Activated naive CD4-positive, alpha-beta T cell treated with anti-CD3 and anti-CD28 coated beads, Interleukin-2, amount 50 U/mL, for 16 hours (primary cell): ENCODE measurements at places on chromosomes 12 and 14.

DNA sequence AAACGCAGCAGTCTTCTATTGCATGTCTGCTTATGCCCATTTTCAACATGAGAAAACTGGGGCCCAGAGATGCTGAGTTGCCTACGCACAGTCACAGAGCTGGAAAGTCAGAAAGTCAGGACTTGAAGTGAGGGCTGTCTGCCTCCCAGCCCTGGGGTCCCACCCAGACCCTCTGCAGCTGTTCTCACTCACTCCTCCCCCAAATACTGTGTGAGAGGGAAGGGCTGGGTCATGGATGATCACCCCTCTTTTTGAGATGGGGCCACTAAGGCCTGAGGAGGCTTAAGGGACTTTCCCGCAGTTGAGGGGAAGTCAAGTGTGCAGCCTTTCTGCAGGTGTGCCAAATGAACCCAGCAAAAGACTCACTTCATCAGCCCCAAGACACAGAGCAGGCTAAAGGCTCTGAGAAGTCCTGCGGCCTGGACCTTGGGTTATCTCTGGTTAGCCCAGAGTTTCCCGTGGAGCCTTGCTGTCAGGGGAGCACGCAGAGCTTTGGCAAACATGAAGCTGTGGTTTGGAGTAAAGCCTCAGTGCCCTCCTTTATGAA, 18.7 kb downstream of the DTX1 start:
- DNase-seq, result no peak

DNA sequence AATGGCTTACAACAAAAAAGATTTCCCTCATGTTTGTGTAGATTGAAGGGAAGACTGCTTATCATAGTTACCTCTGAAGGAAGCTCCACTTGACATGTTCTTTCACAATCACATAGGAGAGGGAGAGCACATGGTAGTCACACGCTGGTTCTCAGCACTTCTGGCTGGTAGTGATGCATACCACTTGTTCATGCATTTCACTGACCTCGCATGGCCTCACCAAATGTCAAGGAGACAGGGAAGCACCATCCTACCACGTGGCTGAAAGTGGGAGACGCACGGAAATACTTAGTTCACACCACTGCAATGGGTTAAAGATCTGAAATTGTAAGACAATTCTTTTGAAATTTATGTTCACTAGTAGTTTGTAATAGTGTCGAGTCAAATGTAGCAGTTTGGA, 74.0 kb downstream of the PDE3A start:
- DNase-seq, result no peak

DNA sequence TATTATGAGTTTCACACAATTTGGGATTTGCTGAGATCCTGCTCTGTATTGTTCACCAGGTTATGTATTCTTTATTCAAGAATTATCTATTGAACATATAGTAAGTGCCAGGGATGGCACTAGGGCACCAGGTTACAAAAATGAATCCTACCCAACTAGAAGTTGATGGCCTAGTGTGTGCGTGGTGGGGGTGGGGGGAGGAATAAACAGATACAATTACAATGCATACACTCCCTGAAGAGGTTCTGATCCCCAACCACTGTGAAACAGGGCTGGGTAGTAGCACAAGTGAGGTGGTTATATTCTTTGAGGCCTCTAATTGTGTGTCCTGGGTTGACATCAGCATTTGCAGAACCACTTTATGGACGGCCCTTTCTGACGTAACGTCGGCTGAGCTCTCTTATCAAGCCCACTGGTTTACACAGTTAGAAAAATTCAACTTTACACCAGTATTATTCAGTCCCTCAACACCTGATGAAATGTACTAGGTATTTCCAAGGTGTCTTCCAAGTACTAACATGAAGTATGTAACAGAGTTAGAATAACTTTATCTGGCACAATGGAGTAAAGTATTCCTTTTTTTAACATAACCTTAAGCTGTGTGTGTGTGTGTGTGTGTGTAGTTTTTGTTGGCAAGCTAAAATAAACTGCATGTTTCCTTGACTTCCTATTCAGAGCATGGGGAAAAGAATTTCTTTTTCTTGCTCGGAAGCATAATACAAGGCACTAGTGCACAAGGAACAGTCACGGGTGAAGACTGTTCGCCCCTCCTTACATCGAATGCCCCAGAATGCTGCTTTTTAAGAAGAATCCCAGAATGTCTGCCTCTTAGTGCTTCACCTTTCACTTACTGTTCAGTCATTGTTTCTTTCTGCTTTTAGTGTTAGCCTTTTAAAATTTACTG, 8.1 kb upstream of the GLRX5 start:
- no peak for DNase-seq

GRCh38 chr12:120700886-120701285, 9.4 kb upstream of the UNC119B start:
- no peak for DNase-seq

DNA sequence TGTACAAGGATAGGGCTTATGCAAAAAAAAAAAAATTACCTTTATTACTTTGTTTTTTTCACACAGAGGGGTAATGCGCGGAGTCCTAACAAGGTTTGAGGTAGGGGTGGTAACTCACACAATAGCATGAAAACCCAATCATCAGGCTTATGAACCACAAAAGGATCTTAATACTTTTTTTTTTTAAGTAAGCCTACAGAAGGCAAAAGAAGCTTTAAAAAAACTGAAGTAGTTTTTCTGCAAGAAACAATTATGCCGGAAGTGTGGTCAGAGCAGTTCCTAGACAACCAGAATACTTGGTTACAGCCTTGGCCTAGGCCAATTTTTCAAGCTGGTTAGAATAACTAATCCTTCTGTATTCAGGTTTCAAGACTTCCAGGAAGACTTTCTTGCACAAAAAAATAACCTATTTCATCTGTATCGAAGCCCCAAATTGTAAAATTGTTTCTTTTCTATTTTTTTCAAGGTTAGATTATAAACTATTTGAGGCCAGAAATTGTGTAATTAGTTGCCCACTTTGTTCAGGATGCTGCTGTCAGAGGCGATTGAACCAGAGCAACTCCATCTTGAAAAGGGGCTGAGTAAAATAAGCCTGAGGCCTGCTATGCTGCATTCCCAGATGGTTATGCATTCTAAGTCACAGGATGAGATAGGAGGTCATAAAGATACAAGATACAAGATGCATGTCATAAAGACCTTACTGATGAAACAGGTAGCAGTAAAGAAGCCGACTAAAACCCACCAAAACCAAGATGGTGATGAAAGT, 1.8 kb upstream of the GNS start:
- DNase-seq, result no peak

GRCh38 chr12:76014007-76014406, 17.6 kb downstream of the PHLDA1 start:
- DNase-seq, result no peak

DNA sequence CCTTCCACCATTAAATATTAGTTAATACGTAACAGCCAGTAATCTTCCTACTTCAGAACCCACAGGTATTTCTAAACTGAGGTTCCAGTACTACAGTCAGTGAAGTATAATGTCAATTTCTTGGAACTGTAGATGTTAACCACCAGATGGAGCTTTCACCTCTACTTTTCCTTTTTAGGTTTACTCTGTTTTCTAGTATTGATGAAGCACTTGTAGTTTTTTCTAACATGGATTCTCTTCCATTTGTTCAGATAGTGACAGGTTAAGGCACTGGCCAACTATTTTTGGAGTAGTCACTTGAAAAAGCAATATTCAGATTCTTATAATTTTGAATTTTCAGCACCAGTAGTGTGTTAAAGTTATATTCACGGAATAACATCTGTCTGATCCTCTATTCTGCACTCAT, 4.6 kb upstream of the SEC23A start:
- DNase-seq, result no peak

GRCh38 chr12:3010214-3010930, 51.2 kb downstream of the TEAD4 start:
- no peak for DNase-seq

DNA sequence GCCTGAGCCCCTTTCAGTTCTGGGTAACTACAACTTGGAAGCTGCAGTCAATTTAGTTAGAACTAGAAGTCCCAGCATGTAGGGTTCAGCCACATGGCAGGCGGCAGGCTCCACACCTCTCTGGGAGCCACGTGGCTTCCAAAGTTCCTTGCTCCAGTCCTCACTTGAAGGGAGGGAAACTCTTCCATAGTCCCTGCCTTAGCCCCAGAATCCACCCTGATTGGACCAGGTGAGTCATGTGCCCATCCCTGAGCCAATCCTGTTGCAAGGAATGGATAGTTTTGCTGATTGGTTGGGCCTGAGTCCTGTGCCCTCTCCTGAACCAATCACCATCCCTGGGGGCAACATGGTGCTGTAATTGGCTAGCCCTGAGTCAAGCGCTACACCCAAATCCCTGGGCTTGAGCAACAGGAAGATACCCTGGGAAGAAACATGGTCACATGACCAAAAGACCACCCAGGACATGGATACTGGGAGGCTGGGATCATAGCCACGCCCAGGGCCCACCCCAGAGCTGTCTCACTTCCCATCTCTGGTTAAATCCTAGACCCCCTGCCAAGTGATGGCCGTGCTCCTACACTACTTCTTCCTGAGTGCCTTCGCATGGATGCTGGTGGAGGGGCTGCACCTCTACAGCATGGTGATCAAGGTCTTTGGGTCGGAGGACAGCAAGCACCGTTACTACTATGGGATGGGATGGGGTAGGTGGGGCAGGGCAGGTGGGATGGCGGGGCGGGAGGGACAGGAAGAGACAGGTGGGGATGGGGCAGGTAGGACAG, 154.7 kb downstream of the ADGRD1 start:
- no peak for DNase-seq

DNA sequence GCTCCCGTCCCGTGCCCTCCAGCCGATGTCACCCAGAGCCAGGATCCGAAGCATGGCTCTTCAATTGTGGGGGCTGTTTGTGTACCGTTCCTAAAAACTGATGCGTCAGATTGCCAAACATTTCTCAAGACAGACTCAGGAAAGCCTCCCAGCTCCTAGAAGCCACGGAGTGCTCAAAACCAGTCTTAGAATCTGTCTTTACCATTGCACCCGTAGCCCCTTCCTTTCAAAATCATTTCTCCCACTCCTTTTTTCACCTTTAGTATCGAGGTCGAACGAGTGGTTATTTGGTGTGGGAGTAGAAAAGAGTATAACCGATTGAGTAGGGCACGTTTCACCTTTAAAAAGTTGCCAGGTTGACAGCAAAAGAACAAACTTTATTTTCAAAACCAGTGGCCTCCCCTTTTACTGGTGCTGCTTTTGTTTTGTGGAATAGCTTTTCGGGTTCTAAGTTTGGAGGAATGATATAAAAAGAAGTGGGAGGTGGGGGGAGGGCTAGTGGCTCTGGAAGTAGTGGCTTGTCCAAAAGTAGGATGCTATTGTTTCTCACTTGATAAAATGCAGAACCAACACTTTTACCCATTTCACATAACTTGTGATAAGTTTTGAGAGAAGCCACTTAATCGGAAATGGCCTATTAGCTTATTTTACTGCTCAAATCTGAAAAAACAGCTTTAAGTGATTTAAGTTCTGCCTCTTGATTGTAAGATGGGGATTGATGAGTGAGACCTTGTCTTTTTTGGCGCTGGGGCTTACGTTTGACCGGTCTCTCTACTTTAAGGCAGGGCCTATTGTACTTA, 803 bp downstream of the STK38L start:
- DNase-seq, result no peak

DNA sequence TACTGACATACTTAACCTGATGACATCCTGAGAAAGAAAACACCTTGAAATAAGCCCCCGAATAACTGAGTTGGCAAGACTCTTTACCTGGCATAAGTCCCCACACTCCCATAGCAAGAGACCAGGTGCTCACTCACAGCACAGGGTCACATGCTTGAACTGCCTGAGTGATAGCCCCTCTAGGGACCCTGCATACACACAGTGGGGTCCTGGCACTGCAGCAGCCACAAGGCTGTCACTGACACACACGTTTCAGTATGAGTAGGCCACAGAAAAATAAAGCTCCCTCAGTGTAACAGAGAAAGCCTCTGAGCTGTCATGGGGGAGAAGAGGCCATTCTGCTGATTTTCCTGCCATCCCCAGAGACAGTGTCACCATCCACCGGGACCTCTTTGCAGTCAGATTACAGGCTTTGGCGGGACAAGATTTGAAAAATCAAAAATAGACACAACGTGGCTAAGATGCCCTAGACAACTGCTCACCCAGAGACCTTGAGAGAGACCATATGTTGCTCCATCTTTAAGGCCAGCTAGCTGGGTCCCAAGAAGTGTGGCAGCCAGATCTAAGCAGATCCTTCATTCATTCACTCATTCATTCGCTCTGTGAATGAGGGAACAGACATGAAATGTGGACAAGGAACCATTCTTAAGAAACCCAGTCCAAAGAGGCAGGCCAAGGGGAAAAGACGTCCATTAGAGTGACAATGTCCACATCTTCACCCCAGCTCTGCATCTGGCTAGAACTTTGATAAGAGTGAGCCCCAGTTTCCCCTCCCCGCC, 1.6 kb downstream of the SCARB1 start:
- DNase-seq, result no peak

DNA sequence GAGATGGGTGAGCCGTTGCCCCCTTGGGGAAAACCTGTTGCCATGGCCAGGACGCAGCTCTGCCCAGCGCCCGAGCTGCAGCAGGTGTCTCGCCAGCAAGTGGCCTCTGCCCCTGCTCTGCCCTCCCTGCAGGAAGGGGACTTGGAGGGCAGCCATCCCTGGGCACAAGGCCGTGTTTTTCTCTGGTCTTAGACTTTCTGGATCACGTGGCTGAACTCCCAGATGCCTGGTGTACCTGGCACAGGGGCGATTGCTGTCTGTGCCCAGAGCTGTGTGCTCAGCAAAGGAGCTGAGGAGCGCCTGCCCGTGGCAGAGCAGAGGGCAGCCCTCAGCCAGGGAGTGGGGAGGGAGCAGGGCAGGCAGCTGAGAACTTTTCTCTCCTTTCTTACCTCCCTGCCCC, 38.0 kb downstream of the TMEM63C start:
- no peak for DNase-seq

DNA sequence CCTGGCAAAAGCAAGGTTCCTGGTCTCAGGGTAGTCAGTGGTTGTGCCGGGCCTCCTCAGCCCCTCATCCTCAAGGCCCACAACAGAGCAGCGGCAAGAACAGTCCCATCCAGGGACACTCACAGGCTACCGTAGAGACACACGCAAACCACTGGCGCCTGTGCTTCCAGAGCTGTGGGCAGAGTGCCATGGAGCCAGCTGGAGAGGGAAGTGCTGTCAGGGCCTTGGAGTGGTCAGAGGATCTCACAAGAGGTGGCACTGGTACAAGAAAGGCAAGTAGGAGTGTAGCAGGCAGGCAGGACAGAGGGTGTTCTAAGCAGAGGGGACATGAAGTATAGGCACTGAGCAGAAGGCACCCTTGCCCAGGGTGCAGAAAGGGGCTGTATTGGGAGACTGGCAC, 34.6 kb downstream of the ANKRD9 start:
- DNase-seq, result no peak

DNA sequence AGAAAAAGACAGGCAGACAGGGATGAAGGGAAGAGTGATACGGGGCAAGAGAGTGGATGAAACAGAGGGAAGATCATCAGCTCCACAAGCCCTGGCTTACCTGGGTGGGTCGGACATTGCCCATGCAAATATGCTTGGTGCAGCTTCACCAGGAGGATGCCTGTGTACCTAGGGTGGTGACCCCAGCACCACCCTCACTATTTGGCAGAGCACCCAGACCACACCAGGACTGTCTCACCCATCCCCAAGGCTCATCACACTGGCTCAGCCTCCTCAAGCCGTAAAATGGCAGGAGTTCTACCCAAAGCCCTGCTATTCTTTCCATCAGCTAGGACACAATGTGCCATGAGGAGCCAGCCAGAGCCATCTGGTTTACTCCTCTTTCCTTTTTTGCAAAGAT, 3.0 kb downstream of the GALNT8 start:
- no peak for DNase-seq
